ENCODE measurements at places on chromosomes 4 and X.

- no peak for DNase-seq
Observed at GRCh38 chrX:15269618-15270521, at the start of gene ASB9. TSS of gene ASB9 (minus strand) at chrX:15270083. CDS start at chrX:15269874, 209 bp downstream.

- DNase-seq, result no peak
Observed at GRCh38 chr4:168498251-168498650, 1.4 kb downstream of the PALLD start.

- DNase-seq, result no peak
Observed at GRCh38 chrX:116009861-116010710, 160.5 kb upstream of the AGTR2 start.

GRCh38 chr4:109125084-109125483 lies 177.4 kb downstream of the COL25A1 start:
- no peak for DNase-seq

- DNase-seq, result no peak
Observed at GRCh38 chr4:183074288-183074990, 24.6 kb upstream of the WWC2 start.

- DNase-seq, result no peak
Observed at GRCh38 chr4:168662297-168662984, 165.6 kb downstream of the PALLD start.

DNA sequence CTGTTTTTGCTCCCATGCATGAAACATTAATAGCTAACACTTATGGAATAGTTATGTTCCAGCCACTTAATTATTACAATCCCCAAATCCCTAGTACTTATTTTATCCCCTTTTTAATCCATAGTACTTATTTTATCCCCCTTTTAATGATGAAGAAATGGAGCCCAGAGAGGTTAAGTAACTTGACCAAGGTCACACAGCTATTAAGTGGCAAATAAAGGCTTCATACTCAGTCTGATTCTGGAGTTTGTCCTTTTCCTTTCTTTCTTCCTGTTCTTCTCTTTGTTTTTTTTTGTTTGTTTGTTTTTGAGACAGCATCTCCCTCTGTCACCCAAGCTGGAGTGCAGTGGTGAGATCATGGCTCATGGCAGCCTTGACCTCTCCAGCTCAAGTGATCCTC lies 2.2 kb downstream of the NKAP start:
- no peak for DNase-seq

DNA sequence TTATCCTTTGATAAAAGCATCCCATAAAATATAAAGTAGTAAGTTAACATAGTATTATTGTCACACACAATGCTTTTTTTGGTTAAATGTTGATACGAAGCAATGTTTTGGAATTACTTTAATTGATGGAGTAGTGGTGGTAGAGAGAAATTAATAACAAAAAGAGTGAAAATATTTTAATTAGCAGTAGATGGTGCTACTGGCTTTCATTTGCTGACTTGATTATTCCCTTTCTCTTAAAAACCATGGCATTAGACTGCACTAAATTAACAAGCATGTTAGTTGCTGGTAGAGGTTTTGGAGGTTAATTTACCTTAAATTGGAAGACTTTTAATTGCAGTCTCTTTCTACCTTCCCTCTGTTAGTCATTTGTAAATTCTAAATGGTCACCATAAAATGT lies 8.9 kb upstream of the DCK start:
- no peak for DNase-seq

GRCh38 chr4:1246901-1247863 lies 1.7 kb downstream of the CTBP1 start:
- no peak for DNase-seq

- DNase-seq, result no peak
Observed at GRCh38 chr4:185380320-185380719, 15.4 kb downstream of the LRP2BP start.

DNA sequence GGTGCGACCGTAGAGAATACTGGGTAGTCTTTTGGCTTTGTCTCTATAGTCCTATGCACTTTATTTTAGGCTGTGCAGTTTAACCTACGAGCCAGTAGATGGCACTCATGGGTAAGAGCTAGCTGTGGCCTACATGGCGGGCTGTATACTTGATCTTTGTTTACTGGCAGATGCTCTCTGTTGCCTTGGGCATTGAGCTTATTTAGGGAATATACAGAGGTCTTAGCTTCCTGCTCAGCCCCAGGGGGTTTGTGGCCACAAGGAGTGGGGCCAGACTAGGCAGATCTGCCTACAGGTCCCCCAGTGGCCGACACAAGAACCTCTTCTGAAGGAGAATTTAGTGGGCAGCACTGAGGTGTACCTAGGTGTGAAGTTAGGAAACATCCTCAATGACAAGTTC lies 227.6 kb upstream of the HDX start:
- DNase-seq, result peak; percentile 2

DNA sequence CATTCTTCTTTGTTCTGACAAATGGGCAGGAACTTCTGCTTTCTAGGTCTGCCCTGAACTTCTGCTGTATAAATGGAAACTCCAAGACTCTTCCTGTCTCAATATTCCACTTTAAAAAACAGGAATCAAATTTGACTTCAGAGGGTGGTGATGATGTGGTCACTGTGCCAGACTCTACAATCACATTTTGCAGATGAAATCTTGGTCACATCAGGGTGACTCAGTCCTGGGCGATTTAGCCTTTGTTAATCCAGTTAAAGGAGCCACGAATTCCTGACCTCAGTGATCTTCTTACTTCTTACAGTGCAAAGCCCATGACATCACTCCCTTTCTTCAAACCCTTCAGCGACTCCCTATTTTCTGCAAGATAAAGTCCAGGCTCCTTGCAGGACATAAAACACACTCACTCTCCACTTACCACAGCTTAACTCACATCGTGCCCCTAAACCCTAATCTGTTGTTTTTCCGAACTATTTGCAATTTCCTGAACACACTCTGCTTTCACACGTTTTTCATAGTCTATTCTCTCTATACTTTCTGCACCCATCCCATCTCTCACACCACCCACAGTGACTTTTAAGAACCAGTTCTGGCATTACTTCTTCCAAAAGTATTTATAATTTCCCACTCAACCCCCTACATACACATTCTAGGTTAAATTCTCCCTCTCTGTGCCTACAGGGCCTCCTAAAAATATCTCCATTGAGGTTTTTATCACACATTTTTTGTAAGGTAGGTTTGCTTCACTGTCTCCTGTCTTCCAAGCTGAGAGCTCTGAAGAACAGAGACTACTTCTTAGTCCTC lies 11.1 kb downstream of the GASK1B start:
- no peak for DNase-seq

DNA sequence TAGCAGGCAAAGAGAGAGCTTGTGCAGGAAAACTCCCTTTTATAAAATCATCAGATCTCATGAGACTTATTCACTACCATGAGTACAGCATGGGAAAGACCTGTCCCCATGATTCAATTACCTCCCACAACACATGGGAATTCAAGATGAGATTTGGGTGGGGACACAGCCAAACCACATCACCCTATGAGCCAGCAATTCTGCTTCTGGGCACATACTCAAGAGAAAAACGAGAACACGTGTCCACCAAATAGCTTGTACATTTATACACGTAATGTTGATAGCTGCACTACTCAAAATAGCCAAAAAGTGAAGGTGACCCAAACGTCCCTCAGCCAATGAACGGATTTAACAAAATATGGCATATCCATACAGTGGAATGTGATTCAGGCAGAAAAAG lies 94.5 kb upstream of the DHRSX start:
- DNase-seq, result no peak

GRCh38 chrX:145178268-145178667 lies 69.0 kb upstream of the SPANXN1 start:
- DNase-seq, result no peak

- DNase-seq, result no peak
Observed at GRCh38 chrX:53494436-53494835, 60.3 kb upstream of the HSD17B10 start.

- no peak for DNase-seq
Observed at GRCh38 chr4:53123819-53124218, 242.0 kb downstream of the SCFD2 start.

DNA sequence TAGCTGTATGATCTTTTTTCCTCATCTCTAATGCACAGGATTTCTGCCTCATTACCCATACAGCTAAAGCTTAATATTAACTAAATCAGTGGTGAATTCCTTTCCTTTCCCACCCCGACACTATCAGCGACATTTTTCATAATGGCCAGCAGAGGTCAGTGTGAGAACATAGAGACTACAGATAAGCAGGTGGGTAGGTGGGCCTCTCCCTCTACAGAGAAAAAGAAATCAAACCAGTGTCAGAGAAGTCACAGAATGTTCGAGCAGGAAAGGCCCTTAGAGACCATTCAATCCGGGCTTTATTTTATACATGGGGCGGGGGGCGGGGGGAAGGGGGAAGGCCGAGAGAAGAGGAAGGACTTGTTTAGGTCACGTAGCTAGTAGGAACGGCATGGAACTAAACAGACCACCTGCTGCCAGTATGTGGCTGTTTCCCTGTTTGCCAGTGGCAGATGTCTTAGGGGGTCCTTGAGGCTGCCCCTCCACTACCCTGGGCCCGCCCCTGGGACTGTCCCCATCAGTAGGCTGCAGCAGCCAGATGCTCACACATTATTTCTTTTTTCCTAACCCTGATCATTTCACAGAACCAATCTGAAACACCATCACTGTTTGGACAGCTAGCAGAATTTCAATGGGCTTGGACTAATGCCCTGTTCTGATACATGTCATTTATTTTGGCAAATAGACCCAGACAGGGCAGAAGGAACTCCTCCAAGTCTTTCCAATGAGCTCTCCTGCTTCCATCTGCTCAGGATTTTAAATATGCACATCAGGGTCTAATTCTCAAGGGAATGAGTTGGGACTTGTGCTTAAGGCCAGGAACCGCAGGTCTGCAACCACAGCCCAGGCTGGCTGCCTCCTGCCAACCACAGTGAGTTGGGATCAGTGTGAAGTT lies 133.4 kb downstream of the ATG4A start:
- DNase-seq, result no peak

- no peak for DNase-seq
Observed at GRCh38 chr4:87108142-87108546, 112.3 kb downstream of the KLHL8 start.

DNA sequence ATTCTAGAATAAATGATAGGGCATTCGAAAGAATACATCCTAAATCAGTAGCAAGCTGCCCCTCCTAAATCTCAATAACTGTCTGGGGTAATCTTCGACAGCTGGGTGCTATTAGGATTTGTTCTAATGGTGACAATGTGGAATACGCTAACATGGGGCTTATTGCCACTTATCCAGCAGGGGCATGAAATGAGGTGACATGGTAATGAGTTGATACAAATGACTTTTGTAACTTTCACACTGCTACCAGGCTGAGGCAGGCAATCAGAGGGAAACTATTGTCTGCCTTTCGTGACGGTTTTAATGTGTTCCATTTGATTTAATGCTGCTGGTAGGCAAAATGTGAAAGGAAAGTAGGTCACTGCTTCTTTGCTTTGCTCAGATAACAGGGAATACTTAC lies 1047.4 kb upstream of the PABPC4L start:
- no peak for DNase-seq

DNA sequence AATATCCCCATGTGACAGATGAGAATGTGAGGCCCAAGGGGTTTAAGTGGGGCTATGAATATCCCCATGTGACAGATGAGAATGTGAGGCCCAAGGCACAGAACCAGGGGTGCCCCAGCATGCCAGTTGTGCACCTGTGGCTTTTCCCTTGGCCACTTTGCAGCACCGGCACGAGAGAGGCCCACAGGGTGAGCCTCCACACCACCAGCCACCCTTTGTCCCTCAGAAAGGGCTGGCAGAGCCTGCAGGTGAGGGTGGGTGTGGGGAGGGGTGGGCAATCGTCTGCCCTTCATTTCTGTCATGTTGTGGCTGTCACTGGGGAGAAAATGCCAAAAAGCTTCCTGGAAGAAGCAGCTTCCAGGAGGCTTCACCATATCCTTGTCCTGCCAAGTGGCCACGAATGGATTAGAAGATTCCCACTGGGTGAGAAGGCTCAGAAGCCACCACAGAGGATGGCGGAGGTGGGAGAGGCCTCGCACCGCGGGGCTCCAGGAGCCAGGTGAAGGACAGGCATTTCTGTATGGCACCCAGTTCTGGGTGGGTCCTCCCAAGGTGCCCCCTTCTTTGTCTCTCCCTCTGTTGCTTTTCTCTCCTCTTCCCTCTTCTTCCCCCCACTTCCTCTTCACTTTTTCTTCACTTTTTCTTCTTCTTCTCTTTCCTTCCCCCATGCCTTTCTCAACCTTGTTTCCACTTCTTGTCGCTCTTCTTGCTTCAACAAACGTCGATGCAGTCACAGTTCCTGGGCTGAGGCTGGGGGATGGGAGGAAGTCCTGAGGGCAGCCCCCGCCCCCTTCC lies 469 bp upstream of the GPR78 start:
- no peak for DNase-seq

- no peak for DNase-seq
Observed at GRCh38 chr4:69718396-69719271, 41.8 kb downstream of the SULT1B1 start.

DNA sequence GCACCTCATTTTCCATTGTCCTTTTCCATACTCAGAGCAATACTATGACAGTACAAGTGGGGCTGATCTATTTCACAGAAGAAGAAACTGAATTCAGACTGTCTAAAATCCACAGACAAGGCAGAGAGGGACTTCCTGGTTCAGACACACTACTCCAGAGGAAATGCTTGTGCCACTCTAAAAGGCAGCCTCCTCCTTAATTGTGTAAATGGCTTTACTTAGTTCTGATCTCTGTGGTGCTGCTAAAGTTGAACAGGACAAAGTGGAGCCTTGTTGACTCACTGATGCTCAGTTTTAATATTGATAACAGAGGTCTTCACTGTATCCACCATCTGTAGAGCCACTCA lies 122.4 kb downstream of the KIT start:
- DNase-seq, result no peak

DNA sequence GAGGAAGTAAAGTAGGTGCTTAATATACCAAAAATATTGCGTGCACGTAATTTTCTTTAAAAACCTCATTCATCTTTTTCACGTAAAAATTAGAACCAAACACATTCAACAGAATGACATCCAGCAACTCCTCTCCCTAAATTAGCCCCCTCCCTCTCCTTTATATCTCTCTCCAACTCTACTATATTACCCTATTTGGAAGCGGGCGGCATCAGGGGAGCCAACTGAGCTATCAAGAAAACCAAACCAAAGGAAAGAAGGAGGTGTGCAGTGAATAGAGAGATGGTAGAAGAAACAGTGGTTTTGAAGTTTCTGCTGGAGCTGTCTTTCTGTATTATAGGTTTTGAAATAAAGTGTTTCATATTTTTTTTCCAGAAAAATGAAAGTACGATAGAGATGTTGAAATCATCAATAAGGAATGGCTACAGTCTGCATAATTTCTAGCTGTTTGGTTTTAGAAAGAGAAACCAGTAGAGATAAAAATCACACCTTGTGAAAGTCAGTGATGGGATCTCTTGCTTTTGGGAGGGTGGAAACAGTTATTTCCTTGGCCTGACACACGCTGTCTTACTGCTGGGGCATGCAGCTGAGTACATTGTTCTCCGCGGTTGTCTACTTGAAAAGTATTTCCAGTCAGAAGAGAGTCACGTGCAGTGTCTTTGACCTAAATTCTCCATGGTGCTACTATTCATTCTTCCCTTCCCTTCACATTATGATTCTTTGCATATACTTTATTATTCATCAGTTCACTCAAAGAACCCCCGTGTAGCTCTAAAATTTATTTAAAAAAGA lies 94.1 kb upstream of the WDR17 start:
- no peak for DNase-seq

Measured in hematopoietic multipotent progenitor cell treated with erythropoietin and hydrocortisone succinate and interleukin-3 and kit ligand, for 17 days (in vitro differentiated cells).